ENCODE measurements at places on chromosomes 5 and 9. TPM values are rescaled to one million over a fixed set of nuclear protein-coding genes. Genes with fewer than 3 reads are reported as not detected.

DNA sequence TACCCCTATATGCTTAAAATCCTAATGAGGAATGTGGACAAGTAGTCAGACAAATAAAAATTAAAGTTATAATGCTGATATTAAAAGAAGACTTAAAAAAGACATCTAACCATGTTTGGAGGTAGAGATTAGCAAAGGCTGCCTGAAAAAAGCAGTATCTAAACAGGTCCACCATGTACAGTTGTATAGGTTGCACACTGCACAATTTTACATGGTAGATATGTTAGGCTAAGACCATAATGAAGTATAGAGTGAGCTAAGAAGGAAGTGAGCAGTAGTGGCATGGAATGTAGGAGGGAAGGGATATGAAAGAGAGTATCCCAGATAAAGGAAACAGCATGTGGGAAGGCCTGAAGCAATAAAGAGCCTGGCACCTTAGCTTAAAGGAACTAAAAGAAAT lies 51.1 kb downstream of the MAMDC2 start:
- DNase-seq = no peak

- no peak for DNase-seq
Observed at GRCh38 chr5:116674881-116675625, 100.4 kb upstream of the SEMA6A start.

DNA sequence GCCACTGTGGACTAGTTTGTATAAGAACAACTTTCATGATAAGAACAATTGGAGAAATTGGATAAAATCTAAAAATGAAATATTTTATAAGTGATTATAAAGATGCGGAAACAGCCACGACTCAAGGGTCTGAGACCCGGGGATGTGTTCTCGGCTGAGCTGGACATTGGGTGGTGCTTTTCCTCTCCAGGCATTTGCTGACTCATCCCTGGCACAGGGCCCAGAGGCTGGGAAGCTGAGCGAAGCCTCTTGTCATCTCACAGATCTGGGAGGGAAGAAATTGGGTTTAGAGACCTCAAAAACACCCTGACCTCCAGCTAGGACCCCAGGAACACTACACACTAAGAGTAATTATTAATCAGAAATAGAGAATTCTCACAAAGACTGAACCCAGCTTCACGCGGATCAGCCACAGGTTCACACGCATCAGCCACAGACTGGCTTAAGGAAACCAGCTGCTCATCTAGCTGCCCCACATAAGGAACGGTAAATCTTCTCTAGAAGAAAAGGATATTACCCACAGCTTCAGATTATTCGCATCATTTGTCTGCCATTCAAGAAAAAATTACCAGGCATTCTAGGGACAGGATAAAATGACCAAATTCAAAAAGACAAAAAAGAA lies 2.8 kb upstream of the OR2V1 start:
- peak; percentile 80 for DNase-seq

MCTP1 gene
- 7.8 TPM for total RNA-seq

TMEM171 gene
- not detected for total RNA-seq

All from left ventricle myocardium inferior (tissue), 1 donor.